IMR-90 (cell line): ENCODE measurements at places on chromosomes 2 and 18. TPM values are rescaled to one million over a fixed set of nuclear protein-coding genes. Genes with fewer than 3 reads are reported as not detected.
A peak's percentile ranks its signal among the peaks of the same experiment; 100 is the strongest.

The NT5C1B gene
- not detected in 2 replicates for total RNA-seq

The L3MBTL4 gene
- total RNA-seq = under 0.01 TPM in 1 of 2 replicates, not detected in the other

DNA sequence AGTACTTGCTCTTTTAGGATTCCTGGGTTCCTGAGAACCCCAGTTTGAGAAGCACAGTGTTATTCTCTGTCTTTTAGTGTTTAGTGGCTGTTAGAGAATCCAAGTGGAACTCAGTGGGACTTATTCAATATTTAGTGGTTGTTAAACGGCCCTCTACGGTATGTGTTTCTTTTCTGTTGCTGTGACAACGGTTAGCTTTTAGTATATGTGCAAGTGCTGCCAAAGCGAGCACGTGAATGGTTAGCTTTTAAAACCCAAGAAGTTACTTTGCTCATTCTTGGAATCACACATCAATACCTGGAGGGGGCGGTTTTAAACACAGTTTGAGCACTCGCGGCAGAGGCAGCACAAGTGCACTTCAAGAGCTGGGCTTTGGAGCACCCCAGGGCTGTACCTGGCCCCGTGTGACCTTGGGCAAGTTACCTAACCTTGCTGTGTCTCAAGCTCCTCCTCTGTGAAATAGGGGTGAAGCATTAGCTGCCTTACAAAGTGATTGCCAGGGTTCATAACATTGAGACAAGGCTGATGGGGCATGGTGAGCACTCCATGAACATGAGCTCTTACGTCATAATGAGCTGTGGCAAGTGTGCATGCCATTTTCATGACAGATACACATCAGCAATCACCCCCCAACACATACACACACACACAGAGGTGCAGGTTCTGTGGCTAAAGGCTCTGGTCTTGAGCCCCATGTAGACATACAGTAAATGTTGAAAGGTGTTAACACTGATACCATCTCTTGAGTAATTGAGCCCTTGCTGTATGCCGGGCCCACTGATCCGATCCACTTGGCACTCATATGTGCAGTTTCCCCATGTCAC is 234.1 kb downstream of the ALPK2 start:
- DNase-seq = peak; percentile 46

- no peak for DNase-seq
These were observed 535.4 kb downstream of the LRP1B start for GRCh38 chr2:141595316-141595920.

The DTNA gene
- total RNA-seq = 7.5 and 9.5 TPM in 2 replicates

DNA sequence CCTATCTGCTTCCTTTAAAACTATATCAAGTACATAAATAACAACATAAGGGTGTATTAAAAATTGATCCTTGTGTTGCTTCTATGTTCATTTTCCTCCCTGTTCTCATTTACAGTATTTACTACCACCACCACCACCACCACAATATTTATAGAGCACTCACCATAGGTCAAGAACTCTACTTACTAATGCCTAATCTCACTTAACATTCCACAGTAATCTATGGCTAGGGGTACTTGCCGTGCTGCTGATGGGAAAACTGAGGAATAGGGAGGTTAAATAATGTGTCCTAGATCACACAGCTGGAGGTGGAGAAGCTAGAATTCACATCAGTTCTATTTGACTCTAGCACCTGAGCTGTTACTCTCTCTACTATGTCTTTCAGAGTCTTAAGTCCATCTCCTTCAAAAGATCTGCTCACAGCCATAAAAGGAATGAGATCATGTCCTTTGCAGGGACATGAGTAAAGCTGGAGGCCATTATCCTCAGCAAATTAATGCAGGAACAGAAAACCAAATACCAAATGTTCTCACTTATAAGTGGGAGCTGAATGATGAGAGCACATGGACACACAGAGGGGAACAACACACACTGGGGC is 54.1 kb upstream of the ZNF385B start:
- no peak for DNase-seq

DNA sequence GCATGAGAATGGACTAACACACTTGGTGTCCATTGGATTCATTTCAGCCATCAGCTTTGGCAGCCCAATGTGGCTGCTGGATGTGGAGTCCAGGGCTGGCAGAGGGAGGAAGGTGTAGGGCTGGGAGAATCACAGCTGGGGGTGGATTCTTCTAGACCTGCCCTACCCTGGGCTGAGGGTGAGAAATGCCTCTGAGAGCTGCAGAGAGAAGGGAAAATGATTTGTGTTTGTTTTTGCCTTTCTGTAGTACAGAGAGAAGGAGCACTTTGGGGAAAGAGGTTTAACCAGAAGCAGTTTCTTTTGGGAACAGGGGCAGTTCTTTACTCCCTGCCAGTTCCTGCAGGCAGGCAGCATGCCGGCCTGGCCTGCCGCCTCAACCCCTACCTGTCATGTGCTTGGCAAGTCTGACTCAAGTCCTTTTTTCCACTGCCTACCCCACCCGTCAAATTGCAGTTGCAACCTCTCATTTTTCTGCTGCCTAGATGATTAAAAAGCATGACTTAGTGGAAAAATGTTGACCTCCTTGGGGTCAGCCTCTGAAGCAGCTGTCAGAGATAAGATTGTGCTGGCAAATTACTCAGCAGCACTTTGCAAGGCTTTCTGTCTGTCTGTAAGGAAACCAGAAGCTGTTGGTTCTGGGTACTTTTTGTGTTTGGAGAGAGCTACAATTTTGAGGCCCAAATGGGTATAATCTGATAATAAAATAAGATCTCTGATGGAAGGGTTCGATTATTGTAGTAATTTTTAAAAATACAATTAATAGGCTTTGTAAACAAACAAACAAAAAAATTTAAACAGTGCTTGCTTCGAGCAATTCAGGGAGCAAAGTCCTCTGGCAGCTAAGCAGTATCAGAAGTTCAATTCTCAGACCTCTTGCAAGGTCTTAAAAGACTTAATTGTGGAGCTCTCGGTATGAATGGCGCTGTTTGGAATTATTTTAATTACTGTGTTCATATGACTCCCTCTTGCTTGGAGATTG is 21.7 kb downstream of the LBH start:
- DNase-seq = peak; percentile 85

GRCh38 chr18:23618862-23619387 is 32.6 kb upstream of the NPC1 start:
- DNase-seq = no peak

- peak; percentile 7 for DNase-seq
These were observed 992.2 kb upstream of the PIK3C3 start for GRCh38 chr18:40962784-40963183.

The CHN1 gene
- 54.4 and 58.4 TPM in 2 replicates for total RNA-seq

- DNase-seq = no peak
These were observed 113.0 kb downstream of the SETBP1 start for GRCh38 chr18:44793685-44794084.

DNA sequence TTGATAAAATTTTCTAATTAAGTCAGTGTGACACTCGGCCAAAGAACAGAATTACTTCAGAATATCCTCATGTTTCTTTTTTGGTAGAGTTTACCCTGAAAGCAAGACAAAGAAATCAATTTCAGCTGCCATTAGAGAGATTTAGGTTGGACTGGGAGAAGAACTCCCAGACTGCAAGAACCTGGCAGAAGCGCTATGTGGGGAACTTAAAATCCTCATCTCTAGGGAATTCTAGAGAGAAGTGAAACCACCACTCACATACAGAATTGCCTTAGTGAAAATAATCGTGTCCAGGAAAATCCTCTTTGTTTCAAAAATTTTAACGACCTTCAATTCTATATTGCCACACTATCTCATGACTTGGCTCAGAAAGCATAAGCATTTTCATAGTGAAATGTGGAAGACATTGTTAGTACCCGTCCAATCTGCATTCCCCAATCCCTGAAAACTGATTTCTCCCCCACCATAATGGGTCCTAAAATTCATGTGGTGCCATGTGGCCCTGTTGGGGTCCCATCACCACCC is 297.3 kb upstream of the MEIS1 start:
- no peak for DNase-seq

- DNase-seq = no peak
These were observed 32.6 kb downstream of the HJURP start for GRCh38 chr2:233821709-233822100.

The POTEC gene
- not detected in 2 replicates for total RNA-seq

The PMAIP1 gene
- 14.0 and 26.9 TPM in 2 replicates for total RNA-seq

DNA sequence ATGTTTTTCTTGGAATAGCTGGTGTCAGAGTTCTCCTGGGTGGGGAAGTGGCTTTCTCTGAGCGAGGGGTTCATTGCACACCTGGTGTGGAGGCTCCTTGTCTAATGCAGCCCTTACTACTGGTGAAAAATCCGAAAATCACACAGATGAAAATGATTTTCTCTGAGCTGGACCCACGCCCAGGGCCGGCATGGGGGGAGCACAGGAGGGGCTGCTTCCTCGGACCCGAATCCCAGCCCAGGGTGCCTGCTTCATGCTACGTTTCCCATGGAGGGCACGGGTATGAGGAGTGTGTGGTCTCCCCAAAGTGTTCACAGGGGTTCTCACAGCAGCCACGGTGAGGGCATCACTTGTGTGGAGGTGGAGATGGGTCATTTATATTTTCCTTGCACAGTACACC is 288.0 kb upstream of the HDAC4 start:
- DNase-seq = no peak
